HT-29 (cell line): ENCODE measurements at places on chromosomes 7 and 10.
A peak's percentile ranks its signal among the peaks of the same experiment; 100 is the strongest.

DNA sequence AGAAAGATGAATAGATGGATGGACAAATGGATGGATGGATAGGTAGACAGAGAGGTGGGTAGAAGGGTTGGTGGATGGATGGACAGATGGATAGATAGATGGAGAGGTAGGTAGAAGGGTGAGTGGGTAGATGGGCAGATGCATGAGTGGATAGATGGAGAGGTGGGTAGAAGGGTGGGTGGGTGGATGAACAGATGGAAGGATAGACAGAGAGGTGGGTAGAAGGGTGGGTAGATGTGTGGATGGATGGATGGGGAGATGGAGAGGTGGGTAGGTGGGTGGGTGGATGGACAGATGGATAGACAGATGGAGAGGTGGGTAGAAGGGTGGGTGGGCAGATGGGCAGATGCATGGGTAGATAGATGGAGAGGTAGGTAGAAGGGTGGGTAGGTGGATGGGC is 10.9 kb upstream of the ASB10 start:
- no peak for DNase-seq

DNA sequence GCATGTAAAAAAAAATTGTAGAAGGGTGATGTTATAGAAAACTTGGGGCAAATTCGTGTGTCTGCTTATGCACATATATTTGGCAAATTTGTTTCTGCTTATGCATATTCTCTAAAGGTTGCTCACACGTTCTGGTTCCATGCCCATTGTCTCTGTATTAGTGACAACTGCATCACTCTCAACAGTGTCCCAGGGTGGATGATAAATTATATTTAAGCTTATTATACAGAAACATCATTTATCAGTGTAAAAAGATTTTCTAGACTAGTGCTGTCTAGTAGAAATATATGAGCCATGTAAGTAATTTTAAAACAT is 4.1 kb downstream of the STK31 start:
- DNase-seq, result no peak

DNA sequence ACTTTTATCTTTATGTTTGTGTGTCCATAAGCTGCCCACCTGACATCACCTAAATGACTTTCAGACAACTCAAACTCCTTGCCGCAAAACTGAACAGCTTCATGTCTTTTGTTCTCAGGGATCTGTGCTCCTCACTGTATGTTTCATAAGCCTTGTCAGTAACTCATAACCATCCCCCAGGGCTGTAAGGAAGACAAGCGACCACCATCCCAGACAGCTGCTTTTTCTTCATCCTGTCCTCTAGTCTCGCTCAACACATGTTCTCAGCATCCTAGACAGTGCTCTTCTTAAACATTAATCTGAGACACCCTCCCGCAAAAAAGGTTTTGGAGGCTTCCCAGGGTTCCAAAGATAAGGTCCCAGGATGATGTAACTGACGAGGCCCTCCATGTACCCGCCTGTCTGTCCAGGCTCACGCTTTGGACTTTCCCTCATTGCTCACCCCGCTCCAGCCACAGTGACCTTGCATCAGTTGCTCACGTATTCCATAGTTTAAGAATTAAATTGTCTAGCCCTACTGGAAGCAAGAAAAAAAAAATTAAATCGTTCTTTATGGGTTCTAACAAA is 69.8 kb downstream of the MAP3K8 start:
- no peak for DNase-seq

DNA sequence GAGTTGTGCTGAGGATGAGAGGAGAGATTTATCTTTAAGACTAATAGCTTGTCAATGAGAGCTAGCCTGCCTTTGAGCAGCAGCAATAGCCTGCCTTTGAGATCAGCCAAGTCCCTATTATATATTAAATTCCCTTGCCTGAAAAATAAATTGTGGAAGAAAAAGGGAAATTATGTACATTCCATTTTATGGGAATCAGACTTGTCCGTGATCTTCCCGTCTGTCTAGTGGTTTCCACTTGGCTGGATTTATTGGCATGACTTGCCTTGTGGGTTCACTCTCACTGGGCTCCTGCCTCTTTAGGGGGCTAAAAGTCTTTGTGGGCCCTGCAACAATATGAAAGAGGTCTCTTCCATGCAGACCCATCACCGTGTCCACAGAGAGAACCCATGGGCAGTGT is 171.7 kb upstream of the FRMD4A start:
- DNase-seq, result no peak

GRCh38 chr10:69863580-69863979 is 61.9 kb downstream of the COL13A1 start:
- no peak for DNase-seq

DNA sequence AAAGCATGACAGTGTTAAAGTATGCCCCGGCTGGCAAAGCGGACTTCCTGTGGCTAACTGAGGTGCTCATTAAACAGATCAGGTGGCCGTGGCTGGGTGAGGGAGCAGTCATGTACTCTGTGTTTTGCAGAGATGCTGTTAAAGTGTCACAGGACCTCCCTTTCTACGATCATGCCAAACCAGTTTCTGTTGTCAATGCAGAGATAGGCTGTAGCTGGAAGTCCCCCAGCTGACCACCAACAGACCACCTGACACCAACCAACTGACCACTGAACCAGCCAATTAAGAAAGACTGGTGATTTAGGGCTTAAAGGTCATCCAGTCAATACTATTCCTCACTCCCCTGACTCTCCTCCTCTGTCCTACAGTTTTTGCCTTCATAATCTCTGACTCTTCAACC is 431.1 kb upstream of the LRGUK start:
- DNase-seq, result peak; percentile 7

- DNase-seq, result no peak
These were observed 215.5 kb upstream of the AOAH start for GRCh38 chr7:36939816-36940215.

GRCh38 chr7:130918129-130919052 is 184.4 kb upstream of the KLF14 start:
- peak; percentile 81 for DNase-seq
